ENCODE measurements at places on chromosomes 6 and 20.

GRCh38 chr6:68634726-68635411 is at the start of gene ADGRB3:
TSS of gene ADGRB3 (plus strand) at chr6:68635282. CDS start at chr6:68638676, 3,394 bp downstream.
- DNase-seq = peak; percentile 18

- no peak for DNase-seq
Measured at GRCh38 chr6:36399970-36400369, 12.5 kb upstream of the ETV7 start.

DNA sequence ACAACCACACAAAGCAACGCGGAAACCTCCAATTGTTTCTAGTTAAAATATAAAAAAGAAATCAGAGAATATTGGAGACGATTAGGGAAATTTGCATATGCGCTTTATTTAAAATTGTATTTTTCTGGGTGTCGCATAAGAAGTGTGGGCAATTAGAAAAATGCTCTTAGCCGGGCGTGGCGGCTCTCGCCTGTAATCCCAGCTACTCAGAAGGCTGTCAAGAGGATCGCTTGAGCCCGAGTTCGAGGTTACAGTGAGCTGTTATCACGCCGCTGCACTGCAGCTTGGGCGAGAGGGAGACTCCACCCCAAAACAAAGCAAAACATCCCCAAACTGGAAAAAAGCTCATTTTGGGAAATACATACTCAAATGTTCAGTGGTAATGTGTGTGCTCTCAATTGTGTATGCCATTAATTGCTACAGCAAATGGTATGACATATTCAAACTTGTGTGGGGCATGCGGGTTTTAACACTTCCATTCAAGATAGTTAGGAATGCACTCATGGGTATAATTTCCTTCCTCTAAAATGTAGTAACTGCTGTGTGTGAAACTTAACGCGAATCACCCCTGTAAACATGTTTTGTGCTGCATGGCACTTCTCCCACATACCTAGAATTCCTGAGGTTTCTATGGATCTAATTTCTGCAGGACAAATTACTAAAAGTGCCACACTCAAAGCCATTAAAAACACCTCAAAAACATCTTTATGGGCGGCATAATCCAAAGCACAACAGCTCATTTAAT is 54.7 kb upstream of the HFE start:
- no peak for DNase-seq

DNA sequence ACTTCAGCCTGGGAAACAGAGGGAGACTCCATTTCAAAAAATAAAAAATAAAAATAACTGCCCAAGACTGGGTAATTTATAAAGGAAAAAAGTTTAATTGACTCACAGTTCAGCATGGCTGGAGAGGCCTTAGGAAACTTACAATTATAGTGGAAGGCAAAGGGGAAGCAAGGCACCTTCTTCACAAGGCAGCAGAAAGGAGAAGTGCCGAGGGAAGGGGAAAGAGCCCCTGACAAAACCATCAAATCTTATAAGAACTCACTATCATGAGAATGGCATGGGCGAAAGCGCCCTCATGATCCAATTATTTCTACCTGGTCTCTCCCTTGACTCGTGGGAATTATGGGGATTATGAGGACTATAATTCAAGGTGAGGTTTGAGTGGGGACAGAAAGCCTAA is 95.5 kb upstream of the LGSN start:
- no peak for DNase-seq

DNA sequence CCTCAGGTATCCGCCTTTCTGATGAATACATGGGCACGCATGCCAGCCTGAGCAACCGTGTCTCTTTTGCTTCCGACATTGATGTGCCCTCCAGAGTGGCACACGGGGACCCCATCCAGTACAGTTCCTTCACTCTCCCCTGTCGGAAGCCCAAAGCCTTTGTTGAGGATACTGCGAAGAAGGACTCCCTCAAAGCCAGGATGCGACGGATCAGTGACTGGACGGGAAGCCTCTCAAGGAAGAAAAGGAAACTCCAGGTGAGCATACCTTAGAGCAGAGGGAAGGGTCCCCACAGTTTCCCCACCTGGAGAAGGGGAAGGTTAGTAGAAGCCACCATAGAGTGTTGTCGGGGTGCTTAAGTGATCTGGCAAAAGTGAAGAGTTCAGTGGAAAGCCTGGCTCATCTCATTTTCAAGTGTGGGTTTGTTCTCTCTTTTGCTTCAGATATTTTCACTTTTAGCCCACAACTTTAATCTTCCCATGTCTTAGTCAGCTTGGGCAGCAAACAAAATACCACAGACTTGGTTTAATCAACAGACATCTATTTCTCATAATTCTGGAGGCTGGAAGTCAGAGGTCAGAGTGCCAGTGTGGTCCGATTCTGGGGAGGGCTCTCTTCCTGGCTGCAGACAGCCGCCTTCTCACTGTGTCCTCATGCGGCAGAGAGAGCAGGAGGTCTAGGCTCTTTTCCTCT is 133.5 kb upstream of the CLDN20 start:
- DNase-seq = no peak

GRCh38 chr6:96465321-96465903 is 56.2 kb upstream of the UFL1 start:
- DNase-seq = no peak

Data from stimulated activated CD4-positive, alpha-beta T cell treated with anti-CD3 and anti-CD28 coated beads, Interleukin-4, amount 100 ng/mL, for 1 hour (primary cell).